ENCODE measurements at places on chromosomes 11 and 22.

DNA sequence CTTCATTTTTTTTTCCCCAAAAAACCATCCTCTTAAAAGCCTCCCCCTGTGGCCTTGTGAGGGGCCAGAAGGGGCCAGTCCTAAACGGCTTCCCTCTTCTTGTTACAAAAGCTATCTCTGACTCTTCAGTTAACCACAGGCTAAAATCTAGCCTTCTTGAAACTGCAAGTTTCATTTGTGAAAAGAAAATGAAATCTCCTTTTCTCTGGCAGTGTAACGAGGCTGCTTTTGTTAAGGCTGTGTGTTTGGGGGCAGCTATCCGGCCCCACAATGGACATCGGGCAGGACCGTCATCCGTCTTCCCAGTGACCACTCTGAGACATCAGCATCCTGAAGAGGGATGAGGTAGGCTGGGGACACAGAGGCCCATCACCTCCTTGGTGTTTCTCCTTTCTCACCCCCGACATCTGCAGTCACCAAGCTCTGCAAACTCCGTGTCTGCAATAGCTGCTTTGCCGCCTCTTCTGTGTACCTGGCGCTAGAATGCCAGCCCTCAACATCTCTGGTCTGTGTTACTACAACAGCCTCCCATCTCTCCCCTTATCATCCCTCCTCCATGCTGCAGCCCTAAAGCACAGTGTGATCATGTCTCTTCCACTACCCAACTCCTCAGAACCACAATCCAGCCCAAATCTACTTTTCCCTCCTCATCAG, 94.0 kb downstream of the RCN1 start:
- DNase-seq, result no peak

DNA sequence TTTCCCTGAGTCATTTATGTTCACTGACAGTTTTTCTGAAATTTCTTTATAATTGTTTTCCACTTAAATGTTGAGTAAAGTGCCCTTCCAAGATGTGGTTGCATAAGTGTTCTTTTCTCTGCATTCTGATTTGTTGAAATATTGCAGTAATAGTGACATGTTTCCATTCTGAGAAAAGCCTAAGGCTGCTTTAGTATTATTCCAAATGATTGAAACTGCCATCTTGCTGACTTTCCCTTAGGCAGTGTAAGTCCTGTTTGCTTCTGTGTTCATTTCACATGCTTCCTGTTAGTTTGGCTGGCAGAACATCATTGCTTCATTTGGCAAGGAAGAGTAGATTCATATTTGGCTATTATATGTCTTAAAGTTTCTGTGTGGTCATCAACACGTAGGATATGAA, 146.5 kb downstream of the ELP4 start:
- no peak for DNase-seq

DNA sequence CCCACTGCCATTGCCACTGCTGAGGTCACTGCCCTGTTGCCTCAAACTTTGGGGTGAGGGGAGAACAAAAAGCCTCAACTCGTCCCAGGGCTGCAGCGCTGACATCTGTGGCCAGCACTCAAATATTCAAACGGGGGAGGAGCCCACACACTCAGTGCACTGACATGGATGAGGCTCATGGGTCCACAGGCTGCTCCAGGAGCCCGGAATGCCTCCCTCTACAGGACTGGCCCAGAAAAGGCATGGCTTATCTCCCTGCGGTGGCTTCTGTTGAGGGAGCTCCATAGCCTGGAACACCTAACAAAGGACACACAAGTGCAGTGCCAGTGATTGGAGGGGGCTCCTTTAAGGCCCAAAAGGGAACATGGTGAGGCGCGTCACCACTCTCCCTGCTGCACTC, 341.1 kb upstream of the LUZP2 start:
- no peak for DNase-seq

DNA sequence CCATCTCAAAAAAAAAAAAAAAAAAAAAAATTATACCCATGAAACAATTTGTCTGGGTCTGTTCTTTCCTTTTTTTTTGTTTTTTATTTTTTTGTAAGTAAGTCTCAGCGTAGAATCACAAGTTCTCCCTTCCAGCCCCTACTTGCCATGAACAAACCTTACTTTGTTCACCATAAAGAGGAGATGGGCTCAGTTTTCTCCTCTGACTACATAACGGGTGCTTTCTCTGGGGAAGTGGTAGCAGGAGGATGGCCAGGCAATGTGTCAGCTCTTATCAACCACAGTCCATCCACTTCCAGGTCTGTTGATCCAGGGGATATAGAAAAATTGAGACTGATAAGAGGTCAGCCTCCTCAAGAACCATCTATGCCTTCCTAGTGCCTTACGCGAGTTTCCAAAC, 11.0 kb downstream of the ASCC2 start:
- no peak for DNase-seq

GRCh38 chr11:11620173-11620920, 1.5 kb downstream of the GALNT18 start:
- DNase-seq, result no peak

- no peak for DNase-seq
Observed at GRCh38 chr22:41201141-41201540, 4.0 kb upstream of the L3MBTL2 start.

DNA sequence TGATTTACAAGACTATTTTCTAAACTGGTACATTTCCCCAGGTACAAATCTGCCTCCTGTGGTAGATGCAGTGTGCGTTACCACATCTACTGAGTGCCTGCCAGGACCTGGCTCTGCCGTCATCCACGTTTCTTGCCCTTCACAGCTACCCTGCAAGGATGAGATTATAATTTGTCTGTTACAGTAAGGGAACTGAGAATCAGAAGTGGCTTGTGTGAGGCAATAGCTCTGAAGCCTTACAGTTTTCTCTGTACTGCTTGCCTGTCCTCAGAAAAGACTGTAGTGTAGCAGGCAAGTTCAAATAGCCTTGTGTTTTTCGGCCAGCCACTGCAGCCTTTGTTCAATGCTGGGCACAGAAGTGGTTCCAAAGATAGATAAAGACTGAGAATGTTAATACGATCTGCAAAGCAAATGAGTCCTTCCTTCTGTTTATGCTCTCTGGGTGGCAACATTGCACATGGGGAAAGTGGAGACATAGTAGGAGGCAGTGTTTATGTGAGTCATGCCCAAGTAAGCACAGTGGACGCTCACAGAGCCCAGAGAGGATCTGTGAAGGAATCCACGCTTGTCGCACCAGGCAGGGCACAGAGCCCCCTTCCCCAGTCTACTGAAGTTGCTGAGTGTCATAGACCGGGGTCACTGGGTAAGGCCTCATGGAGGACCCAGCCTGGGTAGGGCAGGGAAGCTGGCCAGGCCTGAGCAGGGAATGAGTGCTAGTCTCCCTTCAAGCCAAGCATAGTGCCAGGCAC, 49.1 kb downstream of the MICAL2 start:
- peak; percentile 52 for DNase-seq

GRCh38 chr22:19368876-19369275, 62.7 kb downstream of the HIRA start:
- no peak for DNase-seq

- DNase-seq, result no peak
Observed at GRCh38 chr11:3166268-3167142, 1.4 kb upstream of the OSBPL5 start.

- no peak for DNase-seq
Observed at GRCh38 chr11:87438416-87438815, 400.7 kb downstream of the TMEM135 start.

DNA sequence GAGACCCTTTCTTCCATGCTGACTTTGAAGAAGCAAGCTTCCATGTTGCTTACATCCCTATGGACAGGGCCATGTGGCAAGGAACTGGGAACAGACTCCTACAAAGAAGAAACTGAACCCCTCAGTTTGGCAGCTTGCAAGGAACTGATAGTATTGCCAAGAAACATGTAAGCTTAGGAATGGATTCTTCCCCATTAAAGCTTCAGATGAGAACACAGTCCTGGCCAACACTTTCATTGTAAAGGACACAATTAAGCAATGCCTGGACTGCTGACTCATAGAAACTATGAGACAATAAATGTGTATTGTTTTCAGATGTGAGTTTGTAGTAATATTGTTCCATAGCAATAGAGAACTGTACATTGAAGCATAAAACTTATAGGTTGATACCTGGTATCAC, 82.4 kb downstream of the AASDHPPT start:
- DNase-seq, result no peak

GRCh38 chr11:36019005-36019596, 75.2 kb downstream of the LDLRAD3 start:
- no peak for DNase-seq

GRCh38 chr11:3036419-3036818, 20.8 kb downstream of the CARS1 start:
- no peak for DNase-seq
